ENCODE measurements at places on chromosomes 5 and 9.

DNA sequence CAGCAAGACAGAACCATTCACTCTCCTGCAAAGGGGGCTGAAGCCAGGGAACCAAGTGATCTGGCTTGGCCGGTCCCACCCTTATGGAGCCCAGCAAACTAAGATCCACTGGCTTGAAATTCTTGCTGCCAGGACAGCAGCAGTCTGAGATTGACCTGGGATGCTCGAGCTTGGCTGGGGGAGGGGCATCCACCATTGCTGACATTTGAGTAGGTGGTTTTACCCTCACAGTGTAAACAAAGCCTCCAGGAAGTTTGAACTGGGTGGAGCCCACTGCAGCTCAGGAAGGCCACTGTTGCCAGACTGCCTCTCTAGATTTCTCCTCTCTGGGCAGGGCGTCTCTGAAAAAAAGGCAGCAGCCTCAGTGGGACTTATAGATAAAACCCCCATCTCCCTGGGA, 60.5 kb downstream of the TNFSF8 start:
- DNase-seq: no peak

DNA sequence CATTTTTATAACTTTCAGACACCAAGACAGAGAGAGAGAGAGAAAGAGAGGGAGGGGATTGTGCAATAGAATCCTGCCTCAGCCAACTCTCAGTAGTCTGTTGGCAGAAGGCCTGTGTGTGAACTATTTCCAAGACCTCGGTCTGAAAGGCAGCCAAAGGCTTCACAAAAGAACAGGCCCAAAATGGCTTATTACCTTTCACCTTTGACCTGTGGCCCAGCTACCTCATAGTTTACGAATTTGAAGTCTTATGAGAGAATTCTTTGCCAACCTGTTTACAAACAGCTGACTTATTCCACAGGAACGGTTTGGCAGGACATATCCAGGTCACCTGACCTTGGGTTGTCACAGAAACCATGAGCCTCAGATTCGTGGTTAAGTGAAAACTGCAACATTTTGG, 48.6 kb downstream of the NR2F1-AS1 start:
- DNase-seq: no peak

- DNase-seq: no peak
Observed at GRCh38 chr5:178212241-178213002, 8.1 kb downstream of the HNRNPAB start.

GRCh38 chr5:135502836-135503520, 32.8 kb downstream of the NEUROG1 start:
- no peak for DNase-seq

DNA sequence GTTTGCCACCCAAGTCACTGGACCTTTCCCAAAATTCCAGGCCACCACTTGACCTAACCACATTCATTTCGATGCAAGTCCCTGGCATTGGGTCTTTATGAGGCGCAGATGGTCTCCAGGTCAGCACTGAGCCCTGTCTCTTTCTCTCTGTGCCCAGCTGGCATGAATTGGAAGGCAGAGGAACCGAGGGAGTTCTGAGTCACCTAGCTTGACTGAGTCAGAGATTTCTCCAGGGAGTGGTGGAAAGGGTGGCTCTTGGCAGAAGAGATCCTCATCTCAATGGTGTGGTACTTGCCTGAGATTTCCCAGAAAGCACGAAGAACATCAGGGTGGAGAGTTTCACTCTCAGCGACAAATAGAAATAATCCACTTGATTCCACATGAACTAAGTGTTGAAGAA, 43.8 kb downstream of the WDR36 start:
- no peak for DNase-seq

DNA sequence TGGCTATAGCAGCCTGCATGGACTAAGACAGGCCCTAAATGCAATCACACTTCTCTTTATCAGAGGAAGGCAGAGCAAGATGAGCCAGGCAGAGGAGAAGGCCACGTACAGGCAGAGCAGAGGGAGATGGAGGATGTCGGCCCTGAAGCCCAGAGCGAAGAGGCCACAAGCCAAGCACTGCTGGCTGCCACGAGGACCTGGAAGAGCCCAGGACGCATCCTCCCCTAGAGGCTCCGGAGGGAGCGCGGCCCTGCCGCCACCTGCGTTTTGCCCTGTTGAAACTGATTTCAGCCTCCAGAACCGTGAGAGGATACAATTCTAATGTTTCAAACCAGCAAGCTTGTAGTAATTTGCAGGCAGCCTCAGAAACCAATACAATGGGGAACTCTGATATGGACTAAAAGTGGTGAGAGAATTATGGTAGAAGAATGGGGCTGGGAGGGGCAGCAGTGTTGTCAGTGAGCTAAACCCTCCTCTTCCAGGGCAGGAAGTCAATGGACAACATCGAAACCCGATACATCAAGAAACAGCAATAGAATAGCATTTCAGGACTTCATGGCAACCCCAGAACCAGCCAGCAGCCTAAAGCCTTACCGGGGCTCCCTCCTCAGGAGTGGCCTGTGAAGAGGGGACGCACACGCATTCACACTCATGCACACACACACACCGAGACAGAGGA, 32.6 kb downstream of the ADAMTS2 start:
- no peak for DNase-seq

- DNase-seq: no peak
Observed at GRCh38 chr9:38205279-38205678, 136.3 kb upstream of the SHB start.

DNA sequence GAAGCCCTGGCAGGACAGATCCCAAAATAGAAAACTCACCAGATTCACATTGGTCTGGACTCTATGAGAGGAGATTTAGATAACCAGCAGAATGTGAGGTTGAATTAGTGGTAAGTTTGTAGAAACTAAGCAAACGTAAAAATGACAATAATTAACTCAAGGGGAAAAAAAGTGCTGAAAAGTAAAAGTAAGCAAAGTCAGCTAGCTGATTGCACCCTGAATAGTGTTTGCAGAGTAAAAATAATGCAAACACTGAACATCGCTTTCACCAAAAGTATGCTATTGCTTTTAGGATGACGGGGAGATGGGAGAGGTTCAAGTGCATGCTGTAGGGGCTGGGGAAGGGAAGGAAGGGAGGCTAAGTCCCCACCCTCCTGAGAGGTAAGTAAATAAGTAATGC, 92.5 kb upstream of the RARS1 start:
- no peak for DNase-seq

GRCh38 chr9:137303893-137304382, 1.9 kb upstream of the NRARP start:
- DNase-seq: no peak

DNA sequence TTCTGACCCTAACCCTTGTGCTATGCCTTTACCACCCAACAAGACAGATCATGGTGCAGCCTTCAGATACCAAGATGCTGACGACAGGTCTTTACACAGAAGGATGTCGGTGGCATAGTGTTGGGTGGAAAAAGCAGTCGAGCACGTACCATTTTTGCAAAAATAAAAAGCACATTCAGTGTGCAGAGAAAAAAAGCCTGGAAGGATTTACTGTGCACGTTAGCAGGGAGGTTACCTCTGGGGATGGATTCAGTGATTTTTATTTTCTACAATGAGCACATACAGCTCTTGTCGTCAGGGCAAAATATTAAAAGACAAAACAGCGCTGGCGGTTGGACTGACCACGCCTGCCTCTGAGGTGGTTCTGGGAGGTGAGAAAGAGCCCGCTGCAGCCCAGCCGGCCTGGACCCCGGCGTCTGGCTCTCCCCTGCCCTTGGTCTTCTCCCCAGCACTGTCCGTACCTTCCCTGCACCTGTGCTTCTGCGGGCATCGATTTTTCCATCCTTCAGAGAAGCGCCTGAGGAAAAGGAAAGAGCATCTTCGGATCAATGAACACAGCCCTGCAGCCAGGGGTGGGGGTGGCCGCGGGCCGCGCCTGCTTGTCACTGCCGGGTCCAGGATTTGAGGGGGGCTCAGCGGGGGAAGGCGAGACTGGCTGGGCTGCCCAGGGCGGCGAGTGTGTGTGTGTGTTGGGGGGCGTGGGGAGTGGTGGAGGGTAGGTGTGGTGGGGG, 200.0 kb upstream of the IER5L start:
- DNase-seq: no peak

DNA sequence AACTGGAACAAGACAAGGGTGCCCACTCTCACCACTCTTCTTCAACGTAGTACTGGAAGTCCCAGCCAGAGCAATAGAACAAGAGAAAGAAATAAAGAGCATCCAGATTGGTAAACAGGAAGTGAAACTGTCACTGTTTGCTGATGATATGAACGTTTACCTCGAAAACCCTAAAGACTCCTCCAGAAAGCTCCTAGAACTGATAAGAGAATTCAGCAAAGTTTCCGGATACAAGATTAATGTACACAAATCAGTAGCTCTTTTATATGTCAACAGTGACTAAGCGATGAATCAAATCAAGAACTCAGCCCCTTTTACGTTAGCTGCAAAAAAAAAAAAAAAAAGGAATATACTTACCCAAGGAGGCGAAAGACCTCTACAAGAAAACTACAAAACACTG, 306.6 kb downstream of the PLK2 start:
- no peak for DNase-seq

DNA sequence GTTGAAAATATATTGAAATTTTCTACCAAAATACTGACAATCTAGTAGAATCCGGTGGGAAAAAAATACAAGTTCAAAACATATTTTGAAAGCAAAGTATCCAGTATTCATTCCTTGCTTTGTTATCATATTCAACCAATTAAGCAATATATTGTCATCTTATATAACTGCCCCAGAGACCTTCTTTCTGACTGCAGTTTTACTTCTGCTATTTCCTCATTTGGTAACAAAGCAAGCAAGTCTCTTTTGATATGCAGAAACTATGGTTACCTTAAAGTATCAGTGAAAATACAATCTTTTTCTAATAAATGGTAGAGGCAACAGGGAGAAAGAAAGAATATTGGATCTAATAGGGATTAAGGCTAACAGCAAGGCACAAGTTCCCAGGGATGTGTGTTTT, 663.7 kb upstream of the MEF2C start:
- DNase-seq: no peak

DNA sequence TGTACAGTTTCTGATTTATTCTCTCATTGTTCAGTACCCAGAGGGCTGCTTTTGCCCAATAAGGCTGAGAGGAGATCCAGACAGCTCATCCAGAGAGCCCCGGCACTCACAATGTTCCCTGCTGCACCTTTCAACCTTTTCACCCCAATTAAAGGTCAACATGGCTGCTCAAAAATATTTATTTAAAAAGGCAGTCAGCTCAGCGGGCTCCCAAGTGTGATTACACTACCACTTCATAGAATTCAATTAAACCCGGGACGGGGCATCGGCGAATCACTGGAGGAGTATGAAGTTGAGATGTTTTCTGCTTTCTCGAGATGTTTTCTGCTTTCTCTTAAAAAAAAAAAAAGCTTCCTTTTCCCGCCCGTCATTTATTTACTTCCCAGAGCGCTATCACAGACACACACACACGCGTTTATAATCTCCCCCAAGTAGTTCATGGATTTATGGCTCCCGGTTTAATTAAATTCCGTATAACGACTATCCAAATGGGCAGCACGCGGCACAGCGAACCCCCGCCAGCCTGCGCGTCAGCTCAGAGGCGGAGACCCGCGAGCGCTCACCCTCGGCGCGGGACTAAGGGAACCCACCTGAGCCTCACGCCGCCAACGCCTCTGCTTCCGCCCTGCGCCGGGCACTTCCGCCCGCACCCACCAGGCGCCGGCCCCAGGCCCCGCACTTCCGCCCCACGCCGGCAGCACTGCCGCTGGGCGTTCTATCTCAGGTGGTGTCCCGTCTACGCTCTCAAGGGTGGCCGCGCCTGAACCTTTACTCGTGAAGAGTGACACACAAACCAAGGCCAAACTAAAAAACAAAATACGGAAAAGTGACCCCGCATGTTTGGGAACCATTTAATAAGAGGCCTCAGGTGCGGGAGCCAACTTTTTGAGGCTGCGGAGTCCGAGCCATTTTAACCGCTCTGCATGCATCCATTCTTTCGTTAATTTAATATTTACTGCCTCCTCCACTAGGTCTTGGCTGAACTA, at the start of gene C5orf63:
TSS of gene C5orf63 (minus strand) at position 642 of the 986 bp plus-strand sequence. CDS start 14,507 bp downstream, outside the sequence.
- DNase-seq: no peak

GRCh38 chr5:169656125-169656901, 19.2 kb downstream of the DOCK2 start:
- DNase-seq: no peak

DNA sequence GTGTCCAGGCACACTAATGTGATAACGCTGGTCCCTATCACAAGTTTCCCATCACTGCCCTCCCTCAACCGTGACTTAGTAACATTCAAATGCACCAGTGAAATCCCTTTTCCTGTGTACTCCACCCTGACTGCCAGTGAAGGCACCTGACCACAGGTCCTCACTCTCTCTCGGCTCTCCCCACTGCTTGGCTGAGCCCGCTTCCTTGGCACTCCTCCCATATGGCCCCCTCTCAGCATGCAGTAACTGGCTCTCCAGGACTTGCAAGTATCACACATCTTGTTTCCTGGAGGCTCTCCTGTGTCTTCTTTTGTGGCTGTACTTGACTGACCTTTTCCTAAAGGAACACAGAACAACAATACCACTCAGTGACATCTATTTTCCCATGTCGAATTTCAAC, 292.0 kb upstream of the ZNF608 start:
- no peak for DNase-seq

DNA sequence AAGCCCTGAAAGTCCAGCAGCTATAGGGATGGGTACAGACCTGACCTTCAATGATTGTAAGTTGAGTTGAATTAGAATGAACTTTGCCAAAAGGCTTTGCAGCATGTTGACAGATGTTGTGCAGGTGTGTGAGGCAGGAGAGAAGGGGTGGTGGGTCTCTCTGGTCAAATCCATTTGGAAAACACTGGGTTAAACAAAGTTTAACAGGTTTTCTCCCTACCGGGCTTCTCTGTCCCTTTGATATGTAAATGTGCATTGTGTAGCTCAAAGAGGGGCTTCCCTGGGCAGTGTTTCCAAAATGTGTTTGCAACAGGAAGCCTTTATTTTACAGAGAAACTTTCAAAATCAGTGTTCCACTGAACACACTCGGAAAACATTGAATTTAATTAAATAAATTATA, 72.1 kb upstream of the BRINP1 start:
- no peak for DNase-seq

DNA sequence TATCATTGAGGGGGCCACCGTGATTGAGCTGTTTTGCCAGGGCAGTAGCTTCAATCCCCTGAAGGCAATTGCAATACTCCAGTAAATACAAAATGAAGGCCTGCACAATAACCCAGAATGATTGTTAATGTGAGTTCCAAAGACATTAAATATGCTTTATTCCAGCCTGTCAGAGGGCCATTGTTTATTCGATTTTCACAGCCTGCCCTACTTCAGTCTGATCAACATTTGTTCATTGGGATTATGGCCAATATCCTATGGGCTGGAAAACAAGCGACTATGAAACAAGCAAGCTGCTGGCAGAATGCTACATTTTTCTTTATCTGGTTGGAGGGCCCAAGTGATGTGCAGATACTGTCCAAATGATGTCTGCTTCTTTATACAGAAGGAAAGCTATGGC, 543.1 kb downstream of the TLE1 start:
- DNase-seq: no peak
